ENCODE measurements at places on chromosomes 11 and 22.

- DNase-seq, result no peak
Measured at GRCh38 chr11:88631497-88631896, 294.0 kb upstream of the CTSC start.

DNA sequence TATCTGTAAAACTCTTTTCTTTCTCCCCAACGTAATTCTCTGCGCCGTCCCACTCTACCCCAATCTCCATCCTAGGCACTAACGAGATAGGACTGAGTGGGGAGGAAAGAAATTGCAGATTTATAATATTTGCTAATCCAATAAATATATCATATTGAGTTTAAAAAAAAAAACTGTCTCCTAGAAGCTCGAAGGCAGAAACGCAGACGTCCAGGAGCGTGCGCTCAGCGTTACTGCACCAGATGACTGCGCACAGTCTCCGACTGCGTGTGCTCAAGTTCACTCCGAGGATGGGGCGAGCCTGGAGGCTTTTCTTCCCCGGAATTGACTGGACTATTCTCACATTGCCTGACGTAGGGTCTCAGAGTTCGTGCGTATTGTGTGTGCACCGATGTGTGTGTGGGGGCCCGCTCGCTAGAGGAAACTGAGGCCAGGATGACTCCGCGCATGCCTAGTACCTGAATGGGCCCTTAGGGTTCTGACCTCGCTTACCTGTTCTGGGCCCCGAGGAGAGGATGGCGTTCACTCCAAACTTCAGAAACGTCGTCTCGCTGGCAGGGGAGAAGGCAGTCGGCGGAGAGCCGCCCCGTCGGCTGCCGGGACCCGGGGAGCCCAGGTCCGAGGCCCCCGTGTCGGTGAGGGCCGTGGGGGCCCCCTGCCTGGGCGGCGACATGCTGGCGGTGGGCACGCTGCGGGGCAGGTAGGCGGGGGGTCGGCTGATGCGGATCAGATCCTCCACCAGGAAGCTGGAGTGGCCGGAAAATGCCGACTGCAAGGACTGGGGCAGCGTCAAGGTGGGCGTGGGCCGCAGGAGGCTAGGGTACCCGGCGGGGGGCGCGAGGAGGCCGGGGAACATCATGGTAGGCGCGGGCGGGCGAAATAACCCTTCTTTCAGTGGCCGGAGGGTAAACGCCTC lies 551 bp downstream of the DBX1 start:
- DNase-seq, result no peak

DNA sequence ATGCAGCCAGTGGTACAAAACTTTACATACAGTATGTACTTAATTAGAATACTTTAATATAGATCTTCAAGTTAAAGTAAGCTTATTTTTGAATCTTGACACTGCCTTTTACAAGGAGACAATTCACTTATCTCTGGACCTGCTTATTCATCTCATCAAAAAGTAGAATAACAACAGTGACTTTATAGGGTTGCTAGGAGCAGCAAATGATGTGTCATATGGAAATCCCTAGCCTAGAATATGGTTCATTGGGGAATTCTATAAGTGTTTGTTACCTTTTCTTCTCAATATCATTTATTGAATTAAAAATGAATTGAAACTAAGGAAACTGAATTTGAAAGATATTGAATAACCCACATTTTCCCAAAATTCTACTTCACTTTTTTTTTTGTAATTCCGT lies 45.0 kb upstream of the FIBIN start:
- no peak for DNase-seq

DNA sequence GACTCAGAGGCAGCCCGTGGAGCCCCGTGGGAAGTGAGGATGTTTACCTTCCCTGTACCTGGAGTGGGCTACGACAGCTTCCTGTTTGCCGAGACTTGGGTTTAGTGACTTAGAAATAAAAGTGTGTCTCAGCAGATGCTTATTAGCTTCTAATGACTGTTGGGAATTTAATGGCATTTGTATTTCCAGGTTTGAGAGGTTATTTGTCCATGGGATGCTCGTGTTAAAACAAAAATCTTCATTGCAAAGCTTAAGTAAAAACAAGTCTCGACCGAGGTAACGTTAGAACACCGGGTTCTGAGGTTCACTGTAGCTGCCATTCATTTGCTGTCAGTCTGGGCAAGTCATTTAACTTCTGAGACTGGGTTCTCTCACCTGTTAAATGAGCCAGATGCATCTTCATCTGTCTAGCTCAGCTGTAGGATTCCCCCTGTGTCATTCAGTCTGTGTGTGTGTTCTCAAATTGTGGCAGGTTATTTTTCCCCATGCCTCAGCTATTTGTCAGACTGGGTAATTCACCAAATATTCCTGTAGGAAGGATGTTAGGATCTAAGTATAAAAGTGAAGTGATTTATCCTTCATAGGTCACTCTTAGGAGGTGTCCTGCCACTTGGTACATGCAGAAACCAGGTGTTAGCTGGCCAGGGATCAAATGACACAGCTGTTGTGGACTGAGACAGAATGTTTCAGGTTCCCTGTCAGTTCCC lies 791 bp downstream of the EI24 start:
- no peak for DNase-seq

GRCh38 chr11:117983163-117983475 lies 3.1 kb upstream of the IL10RA start:
- DNase-seq, result no peak

- no peak for DNase-seq
Measured at GRCh38 chr22:35368386-35368785, 12.5 kb upstream of the HMOX1 start.

GRCh38 chr11:14908214-14908880 lies 16.3 kb upstream of the CYP2R1 start:
- DNase-seq, result peak; percentile 64

DNA sequence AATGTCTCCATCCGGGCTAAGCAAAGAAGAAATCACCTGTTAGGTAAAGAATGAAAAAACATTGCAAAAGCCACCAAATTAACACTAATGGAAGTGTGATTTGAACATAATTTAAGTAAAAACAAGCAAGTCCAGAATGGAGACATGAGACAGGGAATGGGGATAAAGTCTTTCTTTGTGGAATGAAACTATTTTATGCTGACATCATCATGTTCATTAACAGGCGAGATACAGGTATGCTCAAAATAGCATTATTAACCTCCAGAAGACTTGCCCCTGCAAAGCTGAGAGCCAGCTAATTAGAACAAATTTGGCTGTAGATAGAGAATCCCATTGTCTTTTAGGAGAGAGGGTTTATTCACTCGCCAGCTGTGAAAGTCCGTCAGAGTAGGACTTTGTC lies 4.9 kb upstream of the LARGE1 start:
- DNase-seq, result no peak

DNA sequence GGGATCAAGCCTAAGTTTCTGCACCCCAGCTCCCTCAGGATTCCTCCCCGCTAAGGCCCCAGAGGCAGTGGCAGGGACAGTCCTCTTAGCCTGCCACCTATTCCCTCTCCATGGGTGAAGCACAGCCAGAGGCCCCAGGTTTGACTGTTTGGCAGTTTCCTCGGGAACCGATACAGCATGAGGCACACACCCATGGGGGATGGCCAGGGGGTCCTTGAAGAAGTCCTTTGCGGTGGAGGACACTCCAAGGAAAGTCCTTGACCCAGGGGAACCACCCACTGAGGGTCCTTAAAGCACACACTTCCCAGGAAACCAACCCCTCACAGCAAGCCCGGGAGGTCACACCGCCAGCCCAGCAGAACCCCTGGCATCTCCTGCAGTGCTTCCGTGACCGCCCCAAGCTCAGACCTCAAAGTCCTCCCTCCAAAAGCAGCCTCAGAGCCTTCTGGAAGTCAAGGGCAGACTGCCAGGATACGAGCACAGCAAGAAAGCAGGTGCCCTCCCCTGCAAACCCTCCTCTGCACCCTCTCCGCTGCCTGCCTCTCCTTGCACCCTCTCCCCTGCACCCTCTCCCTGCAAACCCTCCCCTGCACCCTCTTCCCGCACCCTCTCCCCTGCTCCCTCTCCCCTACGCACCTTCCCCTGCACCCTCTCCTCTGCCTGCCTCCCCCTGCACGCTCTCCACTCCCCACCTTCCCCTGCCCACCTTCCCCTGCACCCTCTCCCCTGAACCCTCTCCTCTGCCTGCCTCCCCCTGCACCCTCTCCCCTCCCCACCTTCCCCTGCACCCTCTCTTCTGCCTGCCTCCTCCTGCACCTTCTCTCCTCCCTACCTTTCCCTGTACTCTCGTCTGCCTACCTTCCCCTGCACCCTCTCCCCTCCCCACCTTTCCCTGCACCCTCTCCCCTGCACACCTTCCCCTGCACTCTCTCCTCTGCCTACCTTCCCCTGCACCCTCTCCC lies 1.4 kb downstream of the SIGIRR start:
- DNase-seq, result no peak

DNA sequence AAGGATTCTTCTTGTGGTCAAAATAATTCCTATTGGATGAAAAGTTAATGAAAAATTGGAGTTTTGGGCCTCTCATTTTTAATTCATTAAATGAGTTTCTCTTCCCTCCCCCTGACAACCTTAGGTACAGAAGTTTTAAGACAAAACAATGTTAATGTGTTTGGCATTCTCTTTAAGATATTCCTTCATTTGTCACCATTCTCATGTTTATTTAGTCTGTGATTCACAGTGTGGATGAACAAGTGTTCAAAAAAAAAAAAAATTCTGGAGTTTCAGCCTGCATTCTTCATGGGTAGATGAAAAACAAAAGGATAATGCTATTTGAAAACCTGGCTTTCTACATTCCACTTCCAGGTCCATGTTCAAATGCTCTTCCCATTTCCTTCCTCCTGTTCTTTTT lies 172.6 kb upstream of the LUZP2 start:
- no peak for DNase-seq

GRCh38 chr22:38132136-38132535 lies 21.7 kb upstream of the BAIAP2L2 start:
- no peak for DNase-seq

DNA sequence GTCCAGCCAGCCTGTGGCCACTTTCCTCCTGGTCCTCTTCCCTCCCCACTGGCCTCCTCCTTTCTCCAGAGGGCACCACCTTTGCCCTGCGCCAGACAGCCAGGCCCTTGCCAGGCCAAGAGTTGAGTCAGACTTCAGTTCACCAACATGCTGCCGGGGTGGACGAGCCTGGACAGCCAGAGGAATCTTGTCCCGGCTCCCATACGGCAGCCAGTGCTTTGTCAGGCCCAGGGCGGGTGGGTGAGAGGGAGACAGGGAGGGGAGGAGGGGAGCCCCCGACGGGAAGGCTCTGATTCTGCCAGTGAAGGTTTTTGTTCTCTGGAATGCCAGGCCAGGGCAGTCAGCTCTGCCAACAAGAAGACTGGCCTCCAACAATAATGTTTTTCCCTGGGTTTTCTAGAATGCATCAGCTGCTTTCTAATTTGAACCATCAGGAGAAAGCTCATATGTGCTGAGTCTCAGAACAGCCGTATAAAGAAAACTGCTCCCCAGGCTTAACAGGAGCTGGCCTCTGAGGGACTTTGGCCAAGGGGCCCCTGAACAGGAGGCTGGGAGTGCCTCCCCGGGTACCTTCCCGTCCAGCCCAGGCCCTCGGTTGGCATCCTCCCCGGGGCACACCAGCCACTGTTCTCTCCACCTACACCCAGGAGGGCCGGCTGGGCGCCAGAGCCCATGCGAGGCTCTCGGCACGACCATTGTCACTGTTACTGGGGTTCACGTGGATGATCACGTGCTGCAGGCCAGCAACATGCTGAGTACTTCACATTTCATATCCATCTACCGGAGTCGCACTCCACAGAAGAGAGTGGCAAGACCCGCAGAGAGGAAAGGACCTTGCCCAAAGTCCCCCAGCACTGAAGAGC lies 28.6 kb downstream of the LIF start:
- DNase-seq, result no peak

- no peak for DNase-seq
Measured at GRCh38 chr22:43990044-43990443, 34.1 kb upstream of the PARVB start.

DNA sequence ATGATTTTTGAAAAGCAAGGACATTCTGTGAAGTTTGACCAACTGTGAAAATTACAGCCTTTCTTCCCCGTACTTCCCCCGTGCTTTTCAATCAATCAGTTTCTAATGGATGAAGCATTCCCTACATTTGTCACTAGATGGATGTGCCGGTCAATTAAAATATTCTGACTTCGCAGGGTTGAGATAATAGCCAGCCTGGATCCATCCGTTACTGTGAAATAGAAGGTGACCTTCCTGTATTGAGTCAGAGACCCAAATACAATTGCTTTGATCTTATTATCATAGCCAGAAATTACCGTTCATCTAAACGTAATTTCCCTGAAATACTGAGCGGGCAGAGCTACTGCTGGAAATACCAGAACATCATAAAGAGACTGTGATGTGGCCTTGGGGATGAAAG lies 21.1 kb upstream of the PARVB start:
- DNase-seq, result no peak

DNA sequence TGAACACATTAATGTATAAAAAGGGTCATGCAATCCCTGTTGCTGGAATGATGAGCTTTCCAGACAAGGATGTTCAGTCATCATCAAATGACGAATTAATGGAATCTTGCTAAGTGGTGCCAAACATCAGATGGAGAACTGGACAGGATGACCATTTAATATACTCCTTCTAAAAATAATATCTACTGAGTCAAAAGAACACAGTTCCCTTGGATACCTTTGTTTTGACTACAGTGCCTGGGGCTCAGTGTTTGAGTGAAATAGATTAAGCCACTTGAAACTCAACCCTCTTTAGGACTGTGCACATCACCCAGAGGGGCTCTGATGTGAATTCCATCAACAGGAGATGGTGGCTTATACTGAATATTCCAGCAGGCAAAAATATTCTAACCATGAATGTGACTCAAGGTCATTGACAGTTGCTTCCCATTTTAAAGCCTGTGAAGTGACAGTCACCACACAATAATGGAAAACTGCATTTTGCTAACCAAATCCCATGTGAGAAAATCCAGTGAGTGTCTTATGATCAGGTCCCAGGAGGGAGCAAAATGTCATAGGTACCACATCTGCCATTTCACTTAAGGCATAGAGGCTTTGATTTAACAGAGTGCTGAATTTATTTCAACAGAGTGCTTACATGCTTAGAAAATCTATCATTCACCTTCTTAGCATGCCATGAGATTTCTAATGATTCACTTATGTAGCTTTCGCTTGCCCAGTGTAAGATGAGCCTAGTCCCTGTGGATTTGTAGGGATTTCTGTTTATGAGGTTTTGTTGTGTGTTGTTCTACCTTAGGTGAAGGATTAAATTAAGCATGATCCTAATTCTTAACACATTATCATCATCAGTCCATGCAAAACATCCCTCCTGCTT lies 41.3 kb upstream of the SLN start:
- DNase-seq, result no peak

Data from NCI-H1694 treated with DMSO at 0.1 percent for 48 hours (cell line).